ENCODE measurements at places on chromosomes 3 and 15. TPM values are rescaled to one million over a fixed set of nuclear protein-coding genes. Genes with fewer than 3 reads are reported as not detected.

GRCh38 chr3:12894629-12895028 lies 53.3 kb upstream of the RPL32 start:
- DNase-seq, result peak; percentile 25

DNA sequence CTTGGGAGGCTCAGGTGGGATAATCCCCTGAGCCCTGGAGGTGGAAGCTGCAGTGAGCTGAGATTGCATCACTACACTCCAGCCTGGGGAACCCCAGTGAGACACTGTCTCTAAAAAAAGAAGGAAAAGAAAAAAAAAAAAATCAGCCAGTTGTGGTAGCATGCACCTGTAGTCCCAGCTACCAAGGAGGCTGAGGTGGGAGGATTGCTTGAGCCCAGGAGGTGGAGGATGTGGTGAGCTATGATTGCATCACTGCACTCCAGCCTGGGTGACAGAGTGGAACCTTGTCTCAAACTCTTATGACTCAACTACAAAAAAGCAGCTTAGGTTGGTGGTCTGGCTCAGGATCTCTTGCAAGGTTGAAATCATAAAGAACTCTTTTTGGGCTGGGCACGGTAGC lies 19.3 kb upstream of the GPX1 start:
- no peak for DNase-seq

- DNase-seq, result no peak
These were observed 22.3 kb downstream of the CTSH start for GRCh38 chr15:78922527-78922926.

- DNase-seq, result no peak
These were observed 41.8 kb upstream of the PRSS50 start for GRCh38 chr3:46759239-46760167.

- DNase-seq, result no peak
These were observed 6.0 kb downstream of the IP6K1 start for GRCh38 chr3:49780080-49780974.

DNA sequence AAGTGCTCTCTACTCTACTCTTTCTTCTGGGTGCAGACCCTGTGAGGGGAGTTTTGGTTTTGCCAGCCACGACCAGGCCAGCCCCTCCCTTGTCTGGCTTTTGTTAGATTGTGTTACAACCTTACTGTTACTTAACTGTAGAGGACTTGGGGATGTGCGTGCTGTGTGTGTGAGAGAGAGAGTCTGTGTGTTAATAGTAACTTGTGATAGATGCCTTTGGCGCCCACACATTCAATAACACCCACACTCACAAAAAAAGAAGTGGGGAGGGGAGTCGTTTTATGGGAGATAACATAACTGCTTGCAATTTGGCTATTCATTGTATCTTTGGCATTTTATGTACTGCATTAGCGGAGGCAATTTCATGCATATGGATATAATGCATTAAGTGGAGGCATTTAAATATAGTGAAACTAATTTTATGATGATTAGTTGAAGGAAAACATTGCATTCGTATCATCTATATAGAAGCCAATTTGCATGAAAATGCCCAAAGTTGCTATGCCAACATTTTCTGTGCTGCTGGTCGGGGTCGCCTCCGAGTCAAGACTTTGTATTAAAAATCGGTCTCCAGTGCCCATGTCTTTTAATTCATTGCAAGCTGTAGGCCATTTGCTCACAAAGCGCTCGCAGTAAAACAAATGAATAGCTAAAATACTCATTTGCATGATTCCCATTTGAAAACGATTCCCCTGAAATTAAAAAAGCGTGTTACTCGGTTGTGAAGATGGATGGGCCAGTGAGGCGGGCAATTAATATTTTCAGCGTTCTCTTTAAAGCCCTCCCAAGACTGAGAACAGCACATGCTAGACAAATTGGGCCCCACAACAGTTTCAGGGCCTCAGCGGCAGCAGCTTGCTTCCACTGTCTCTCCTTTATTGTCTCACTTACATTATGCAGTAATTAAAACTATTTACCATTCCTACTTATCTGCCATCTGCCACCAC lies 158.5 kb upstream of the SMAD3 start:
- no peak for DNase-seq

- no peak for DNase-seq
These were observed 360.1 kb upstream of the GOLIM4 start for GRCh38 chr3:168455814-168456213.

GRCh38 chr15:36251450-36251849 lies 328.0 kb upstream of the CDIN1 start:
- DNase-seq, result no peak

DNA sequence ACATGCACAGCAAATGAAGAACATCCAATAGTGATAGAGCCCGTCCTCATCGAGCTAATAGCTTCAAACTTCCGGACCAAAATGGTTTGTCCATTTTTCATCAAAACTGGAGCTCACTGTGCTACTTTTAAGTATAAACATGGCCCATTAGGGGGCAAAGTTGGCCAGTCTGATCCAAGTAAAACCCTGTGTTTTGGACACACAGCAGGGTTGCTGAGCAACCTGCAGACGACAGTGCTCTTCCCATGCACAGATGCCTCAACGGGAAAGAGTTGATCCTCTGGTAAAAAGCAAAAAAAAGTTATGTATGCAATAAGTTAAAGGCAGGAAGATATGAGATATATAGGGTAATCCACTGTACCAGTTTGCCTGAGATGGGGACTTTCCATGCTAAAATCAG lies 244.0 kb upstream of the THBS1 start:
- no peak for DNase-seq

- DNase-seq, result no peak
These were observed 43.4 kb downstream of the ST3GAL6 start for GRCh38 chr3:98806521-98806920.

DNA sequence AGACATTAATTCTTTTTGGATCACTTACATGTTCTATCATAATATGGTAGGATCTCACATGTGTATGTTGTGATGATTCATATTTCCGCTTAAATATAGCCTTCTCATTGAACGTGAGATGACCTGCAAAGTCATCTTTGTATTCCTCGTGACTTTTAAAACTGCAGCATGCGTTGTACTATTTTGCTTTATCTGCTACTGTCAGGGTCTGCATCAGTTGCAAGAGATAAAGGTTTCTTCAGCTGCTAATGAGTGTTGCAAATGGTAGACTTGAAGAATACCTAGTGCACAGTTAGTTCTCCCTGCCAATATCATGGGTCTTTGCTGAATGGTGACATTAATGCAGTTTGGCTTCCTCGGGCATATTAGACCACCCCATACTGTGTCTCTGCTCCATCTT lies 31.8 kb downstream of the REC114 start:
- DNase-seq, result no peak

GRCh38 chr3:51945031-51945840 lies 3.1 kb downstream of the PARP3 start:
- DNase-seq, result no peak

GRCh38 chr3:32175607-32176197 lies 62.8 kb upstream of the CMTM8 start:
- peak; percentile 37 for DNase-seq

GRCh38 chr3:197784019-197784585 lies 7.0 kb upstream of the LRCH3 start:
- DNase-seq, result no peak

- DNase-seq, result no peak
These were observed 77.4 kb downstream of the PTPRG start for GRCh38 chr3:61638741-61639140.

DNA sequence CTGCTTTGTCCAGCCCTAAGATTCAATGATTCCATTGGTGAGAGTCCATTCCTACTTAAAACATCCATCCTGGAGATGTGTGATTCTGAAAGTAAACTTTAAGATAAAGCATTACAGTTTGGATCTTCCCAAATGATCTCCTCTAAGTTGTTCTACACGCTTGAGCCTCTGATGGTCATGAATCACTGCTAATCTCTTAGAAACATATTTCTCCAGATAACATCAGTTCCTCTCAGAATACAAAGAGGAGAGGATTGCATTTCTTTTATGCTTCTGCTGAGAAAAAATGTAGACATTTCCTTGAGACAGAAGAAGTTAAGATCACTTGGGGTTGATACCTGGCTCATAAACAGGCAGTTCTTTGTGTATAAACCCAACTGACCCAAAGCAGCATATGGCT lies 281.2 kb upstream of the DPH6 start:
- DNase-seq, result no peak

- no peak for DNase-seq
These were observed 677.8 kb downstream of the NTRK3 start for GRCh38 chr15:87578776-87579175.

DNA sequence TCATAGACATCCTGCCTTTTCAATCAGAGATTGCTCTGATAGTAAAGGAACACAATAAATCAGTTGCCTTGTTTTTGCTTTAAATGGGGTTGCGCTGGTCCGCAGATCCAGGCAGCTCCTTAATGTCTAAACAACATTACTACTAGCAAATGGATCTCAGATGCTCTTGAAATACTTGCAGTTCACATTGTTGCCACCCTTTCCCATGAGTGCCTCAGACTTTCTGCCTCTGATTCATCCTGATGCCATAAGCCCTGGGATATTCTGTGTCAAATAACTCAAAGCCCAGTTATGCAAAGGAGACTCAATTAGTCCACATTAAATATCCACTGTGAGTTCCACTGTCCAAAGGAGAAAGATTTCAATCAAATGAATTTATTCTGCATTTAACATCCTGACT lies 196.7 kb downstream of the PLCH1 start:
- no peak for DNase-seq

DNA sequence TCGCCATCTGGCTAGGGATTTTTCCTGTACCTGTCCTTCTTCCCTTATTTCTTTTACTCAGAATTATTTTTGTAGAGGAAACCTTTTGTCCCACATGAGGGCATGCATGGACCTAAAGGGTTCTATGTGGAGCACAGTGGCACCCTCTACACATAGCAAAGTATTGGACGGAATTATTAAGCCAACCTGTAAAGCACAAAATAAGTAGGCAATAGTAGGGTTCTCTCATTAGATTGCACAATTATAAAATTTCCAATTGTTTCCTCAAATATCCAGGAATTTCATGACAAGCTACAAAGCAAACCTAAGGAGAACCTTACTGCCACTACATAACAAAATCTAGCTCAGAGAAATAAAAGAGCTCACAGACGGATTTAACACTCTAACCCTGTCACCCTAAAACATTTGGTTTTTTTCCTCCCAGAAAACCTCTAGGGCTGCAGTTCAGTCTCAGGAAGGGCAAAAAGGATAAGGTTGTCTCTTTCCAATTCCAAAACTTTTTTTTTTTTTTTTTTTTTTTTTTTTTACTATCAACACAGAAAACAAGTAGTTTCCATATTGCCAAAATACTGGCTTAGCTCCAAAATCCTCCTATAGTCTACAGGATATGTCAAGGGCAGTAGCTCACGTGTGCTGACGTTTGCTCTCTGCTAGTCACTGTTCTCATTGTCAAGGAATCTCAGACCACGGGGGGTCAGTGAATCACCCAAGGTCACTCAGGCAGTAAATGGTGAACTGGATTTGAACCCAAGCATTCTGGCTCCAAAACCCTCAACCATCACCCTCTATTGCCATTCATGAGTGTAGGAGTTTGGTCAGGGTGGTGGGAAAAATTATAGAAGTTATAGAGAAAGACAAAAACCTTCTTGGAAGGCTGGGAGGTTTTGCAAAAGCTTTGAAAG lies 52.3 kb downstream of the NCEH1 start:
- no peak for DNase-seq

- DNase-seq, result peak; percentile 83
These were observed 9.6 kb upstream of the TAGLN3 start for GRCh38 chr3:111989061-111989678.

- DNase-seq, result no peak
These were observed 18.4 kb downstream of the CYFIP1 start for GRCh38 chr15:22961762-22962161.

- DNase-seq, result peak; percentile 41
These were observed 477.1 kb downstream of the EPHB1 start for GRCh38 chr3:135272026-135272669.

DNA sequence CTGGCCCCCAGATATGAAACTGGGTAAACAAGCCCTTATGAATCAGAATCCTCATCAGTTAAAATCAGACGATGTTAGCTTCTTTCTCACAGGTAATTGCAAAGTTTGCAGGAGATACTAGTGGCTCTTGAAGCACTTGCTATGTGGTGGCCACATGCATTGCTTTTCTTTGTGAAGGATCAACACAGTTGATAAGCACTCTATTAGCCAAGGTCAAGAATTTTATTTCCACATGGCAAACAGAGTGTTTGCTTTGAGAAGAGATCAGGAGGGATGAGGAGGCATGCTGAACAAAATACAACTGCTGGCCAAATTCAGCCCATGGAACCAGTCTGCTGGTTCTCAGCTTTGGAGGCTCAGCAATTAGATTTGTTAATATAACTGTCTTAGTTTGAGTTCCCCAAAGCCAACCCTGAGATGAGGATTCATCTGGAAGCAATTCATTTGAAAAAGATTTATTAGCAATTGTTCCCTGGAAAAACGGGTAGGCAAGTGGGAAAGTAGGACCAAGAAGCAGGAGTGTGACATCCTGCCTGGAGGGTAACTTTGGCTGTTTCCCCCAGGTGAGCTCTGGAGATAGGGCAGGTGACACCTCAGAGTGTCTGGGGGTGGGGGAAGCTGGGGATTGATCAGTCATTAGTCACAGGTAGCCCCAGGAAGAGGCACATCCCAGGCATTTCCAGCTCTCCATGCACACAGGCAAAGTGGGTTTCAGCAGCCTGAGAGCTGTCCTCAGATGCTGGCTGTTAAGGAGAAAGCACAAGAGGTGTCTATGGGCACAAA lies 180.3 kb downstream of the ABHD5 start:
- no peak for DNase-seq

- DNase-seq, result no peak
These were observed 57.8 kb upstream of the FAM3D start for GRCh38 chr3:58724336-58724735.

GRCh38 chr3:34777386-34777785 lies 861.9 kb upstream of the ARPP21 start:
- peak; percentile 92 for DNase-seq

DNA sequence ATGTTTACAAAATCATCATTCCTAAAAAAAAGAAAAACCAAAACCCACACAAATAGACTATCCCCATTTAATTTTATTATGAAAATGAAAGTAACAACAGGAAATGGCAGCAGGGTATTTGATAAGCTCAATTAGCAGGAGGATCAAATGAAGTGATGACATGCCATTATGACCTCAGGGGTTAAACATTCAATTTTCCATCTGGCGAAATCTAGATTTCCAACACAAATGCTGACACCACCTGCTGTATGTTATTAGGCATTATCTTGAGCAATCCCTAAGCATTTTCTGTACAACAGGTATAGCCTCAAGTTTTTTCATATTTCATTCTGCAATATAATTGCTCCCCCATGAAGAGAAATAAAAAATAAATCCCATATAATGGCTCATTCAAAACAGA lies 57.1 kb downstream of the SHQ1 start:
- no peak for DNase-seq

- no peak for DNase-seq
These were observed 41.0 kb upstream of the COPB2 start for GRCh38 chr3:139430493-139430892.

Gene DYNLT2B
- total RNA-seq, result 8.8 TPM

Gene KNSTRN
- 146 TPM for total RNA-seq

Gene SEMA6D
- total RNA-seq, result not detected

Gene XPC
- total RNA-seq, result 41.6 TPM

Gene TOP2B
- 122 TPM for total RNA-seq

Gene LMCD1
- total RNA-seq, result 11.3 TPM

Gene PPP1R14D
- not detected for total RNA-seq

Gene COLQ
- 0.68 TPM for total RNA-seq

Gene MESP2
- total RNA-seq, result not detected

Gene RTP3
- total RNA-seq, result not detected

Gene CA12
- total RNA-seq, result 3.8 TPM

Gene ZBTB20
- total RNA-seq, result 0.10 TPM

Gene AQR
- 66.6 TPM for total RNA-seq

Gene EPB42
- not detected for total RNA-seq

Gene RASL12
- not detected for total RNA-seq

Gene SEMA3B
- total RNA-seq, result 68.1 TPM

Gene EEF1AKMT4
- total RNA-seq, result 23.3 TPM
